ENCODE measurements at places on chromosomes 2 and 18. TPM values are rescaled to one million over a fixed set of nuclear protein-coding genes. Genes with fewer than 3 reads are reported as not detected.

PROM2 gene
- 0.05 TPM for total RNA-seq

CHN1 gene
- 18.5 TPM for total RNA-seq

CD226 gene
- total RNA-seq: 1.0 TPM

ALK gene
- not detected for total RNA-seq

GPR45 gene
- total RNA-seq: not detected

HS6ST1 gene
- total RNA-seq: 27.1 TPM

ASPRV1 gene
- 0.34 TPM for total RNA-seq

MC5R gene
- total RNA-seq: not detected

MBP gene
- 6.3 TPM for total RNA-seq

PAX3 gene
- not detected for total RNA-seq

ZNF521 gene
- 173 TPM for total RNA-seq

CEBPZOS gene
- 13.8 TPM for total RNA-seq

IL1R2 gene
- 0.28 TPM for total RNA-seq

POTEI gene
- 0.51 TPM for total RNA-seq

RBM44 gene
- 0.65 TPM for total RNA-seq

ACKR3 gene
- 16.8 TPM for total RNA-seq

RETREG2 gene
- 64.1 TPM for total RNA-seq

RAB6C gene
- not detected for total RNA-seq

CTAGE1 gene
- not detected for total RNA-seq

SLC9A4 gene
- not detected for total RNA-seq

STARD6 gene
- total RNA-seq: not detected

FBLN7 gene
- total RNA-seq: 2.4 TPM

CCDC68 gene
- 2.1 TPM for total RNA-seq

CASP8 gene
- 14.8 TPM for total RNA-seq

GNLY gene
- not detected for total RNA-seq

GAL3ST2 gene
- not detected for total RNA-seq

All from dermis blood vessel endothelial cell (primary cell).